HepG2 (cell line): ENCODE measurements at places on chromosomes 4 and X. TPM values are rescaled to one million over a fixed set of nuclear protein-coding genes. Genes with fewer than 3 reads are reported as not detected.

TMEM150C gene
- 0.11 and 0.42 TPM in 2 replicates for total RNA-seq

USP53 gene
- 8.1 and 11.0 TPM in 2 replicates for total RNA-seq

TSPAN7 gene
- 12.8 and 21.4 TPM in 2 replicates for total RNA-seq

KCND1 gene
- 0.07 TPM in 1 of 2 replicates, not detected in the other for total RNA-seq

DNA sequence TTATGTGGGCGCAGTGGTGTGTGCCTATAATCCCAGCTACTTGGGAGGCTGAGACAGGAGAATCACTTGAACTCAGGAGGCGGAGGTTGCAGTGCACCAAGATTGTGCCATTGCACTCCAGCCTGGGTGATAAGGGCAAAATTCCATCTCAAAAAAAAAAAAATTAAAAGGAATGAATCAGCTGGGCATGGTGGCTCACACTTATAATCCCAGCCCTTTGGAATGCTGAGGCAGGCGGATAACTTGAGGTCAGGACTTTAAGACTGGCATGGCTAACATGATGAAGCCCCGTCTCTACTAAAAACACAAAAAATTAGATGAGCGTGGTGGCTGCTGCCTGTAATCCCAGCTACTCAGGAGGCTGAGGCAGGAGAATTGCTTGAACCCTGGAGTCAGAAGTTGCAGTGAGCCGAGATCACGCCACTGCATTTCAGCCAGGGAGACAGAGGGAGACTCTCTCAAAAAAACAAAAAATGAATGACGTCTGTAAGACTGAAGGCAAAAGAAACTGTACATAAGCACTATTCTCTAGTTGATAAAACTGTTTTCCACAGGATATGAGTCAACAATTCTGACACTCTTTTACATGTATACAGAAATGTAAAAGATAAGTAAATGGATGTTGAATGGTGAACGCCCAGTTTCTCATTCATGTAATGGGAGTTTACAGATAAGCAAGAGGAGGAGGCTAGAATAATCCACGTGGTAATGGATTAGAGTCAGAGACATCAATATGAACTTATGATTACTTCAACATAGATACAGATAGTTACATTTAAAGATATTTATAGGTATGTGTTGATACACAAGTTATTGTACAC lies 22.2 kb downstream of the CENPC start:
- H3K4me1 ChIP-seq = no peaks in the 10 kb centered on the region
- H3K36me3 ChIP-seq = no peaks in the 10 kb centered on the region
- DNase-seq = no peak
- no peaks in the 10 kb centered on the region for H3K27me3 ChIP-seq
- no peak overlapping the region for H3K27ac ChIP-seq

DNA sequence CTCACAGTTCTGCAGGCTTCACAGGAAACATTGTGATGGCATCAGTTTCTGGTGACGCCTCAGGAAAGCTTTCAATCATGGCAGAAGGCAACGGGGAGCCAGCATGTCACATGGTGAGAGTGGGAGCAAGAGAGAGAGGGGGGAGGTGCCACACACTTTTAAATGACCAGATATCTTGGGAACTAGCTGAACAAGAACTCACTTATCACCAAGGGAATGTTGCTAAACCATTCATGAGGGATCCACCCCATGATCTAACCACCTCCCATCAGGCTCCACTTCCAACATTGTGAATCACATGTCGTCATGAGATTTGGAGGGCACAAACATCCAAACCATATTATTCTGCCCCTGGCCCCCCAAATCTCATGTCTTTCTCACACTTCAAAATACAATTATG lies 43.3 kb upstream of the GPR173 start:
- H3K36me3 ChIP-seq = no peaks in the 10 kb centered on the region
- no peak for DNase-seq
- H3K27ac ChIP-seq = no peak overlapping the region
- H3K4me1 ChIP-seq = no peaks in the 10 kb centered on the region
- H3K27me3 ChIP-seq = no peaks in the 10 kb centered on the region

GRCh38 chr4:162499478-162499877 lies 335.7 kb upstream of the FSTL5 start:
- no peaks in the 10 kb centered on the region for H3K4me1 ChIP-seq
- no peak overlapping the region for H3K27ac ChIP-seq
- no peaks in the 10 kb centered on the region for H3K36me3 ChIP-seq
- H3K4me3 ChIP-seq = no peak overlapping the region
- no peaks in the 10 kb centered on the region for H3K27me3 ChIP-seq

DNA sequence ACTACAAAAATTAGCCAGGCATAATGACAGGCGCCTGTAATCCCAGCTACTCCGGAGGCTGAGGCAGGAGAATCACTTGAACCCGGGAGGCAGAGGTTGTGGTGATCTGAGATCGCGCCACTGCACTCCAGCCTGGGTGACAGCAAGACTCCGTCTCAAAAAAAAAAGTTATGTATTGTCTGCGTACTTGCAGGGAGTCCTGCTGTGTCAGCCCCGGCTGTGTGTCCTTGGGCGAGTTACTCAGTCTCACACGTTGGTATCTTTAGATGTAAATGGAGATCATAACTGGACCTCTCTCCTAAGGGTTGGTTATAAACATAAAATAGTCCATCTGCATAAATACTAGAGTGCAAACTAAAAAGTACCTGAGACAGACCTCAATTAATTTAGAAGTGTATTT lies 22.7 kb upstream of the TBC1D14 start:
- peaks cover 9% of the 10 kb centered on the region for H3K4me1 ChIP-seq
- no peak overlapping the region for H3K4me3 ChIP-seq
- no peak for DNase-seq
- H3K36me3 ChIP-seq = peaks cover 4% of the 10 kb centered on the region
- H3K27me3 ChIP-seq = no peaks in the 10 kb centered on the region
